ENCODE measurements at places on chromosomes 16 and 17.

GRCh38 chr17:70886648-70887047, 717.3 kb downstream of the KCNJ2 start:
- DNase-seq, result no peak

DNA sequence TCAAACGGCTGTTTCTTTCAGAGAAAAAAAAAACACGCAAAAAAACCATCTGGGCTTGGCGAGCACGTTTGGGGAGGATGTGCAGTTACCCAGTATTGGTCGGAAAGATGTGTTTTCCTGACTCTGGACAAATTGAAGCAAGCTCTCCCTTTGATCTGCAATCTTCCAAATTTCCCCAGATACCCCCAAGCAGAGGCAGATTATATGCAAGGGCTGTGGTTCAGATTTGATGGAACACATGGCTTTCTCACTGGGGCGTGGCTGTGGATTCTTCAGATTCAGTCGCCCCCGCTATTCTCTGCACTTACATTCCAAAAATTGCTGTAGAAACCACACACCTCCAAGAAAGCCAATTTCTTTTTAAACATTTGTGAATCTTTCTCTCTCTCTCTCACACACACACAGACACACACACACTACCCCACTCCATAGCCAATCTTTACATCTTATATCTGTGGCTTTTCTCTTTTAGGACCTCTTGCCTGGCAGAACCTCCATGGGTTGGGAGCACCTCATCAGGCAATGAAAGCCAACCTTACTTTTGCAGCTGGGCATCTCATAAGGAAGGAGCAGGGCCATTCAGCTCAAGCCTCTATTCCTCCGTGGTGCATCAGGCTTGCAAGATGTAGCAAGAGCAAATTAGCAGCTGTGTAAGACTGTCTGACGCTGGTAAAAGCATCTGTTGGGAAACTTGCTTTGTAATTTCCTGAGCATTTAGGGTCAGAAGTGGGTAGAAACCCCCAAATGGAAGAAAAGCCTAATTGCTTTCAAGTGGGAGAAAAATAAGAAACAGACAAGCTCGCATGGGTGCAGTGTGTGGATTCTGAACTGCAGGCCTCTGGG, 103.9 kb upstream of the FAM20A start:
- peak; percentile 77 for DNase-seq

DNA sequence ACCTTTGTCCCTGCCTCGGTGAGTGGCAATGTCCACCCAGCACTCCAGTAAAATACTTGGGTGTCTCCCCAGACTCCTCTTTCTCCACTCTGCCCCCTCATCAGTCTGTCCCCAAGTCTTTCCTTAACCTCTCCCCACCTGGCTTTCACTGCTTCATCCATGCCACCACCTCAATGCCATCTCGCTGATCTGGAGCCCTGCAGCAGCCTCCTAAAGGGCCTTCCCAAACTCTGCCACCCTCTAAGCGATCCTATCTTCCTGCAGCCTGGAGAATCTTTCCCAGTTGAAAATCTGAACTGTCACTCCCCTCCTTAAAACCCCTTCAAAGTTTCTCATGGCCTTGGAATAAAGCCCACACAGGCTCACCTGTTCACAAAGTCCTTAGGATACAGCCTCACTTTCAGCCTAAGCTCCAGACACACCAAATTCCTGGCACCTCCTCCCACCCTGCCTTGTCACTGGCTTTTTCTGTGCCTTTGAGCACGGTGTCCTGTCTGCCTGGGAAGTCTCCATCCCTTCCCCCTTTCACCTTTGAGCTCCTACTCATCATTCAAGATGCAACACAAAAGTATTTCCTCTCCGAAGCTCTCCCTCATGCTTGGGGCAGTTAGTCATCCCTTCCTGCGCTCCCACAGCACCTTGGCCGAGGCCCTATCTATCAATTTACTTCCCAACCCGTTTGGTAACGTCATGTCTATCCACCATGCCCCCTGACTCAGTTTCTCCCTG, 2.8 kb downstream of the WNK4 start:
- DNase-seq, result peak; percentile 86

- no peak for DNase-seq
These were observed 15.6 kb upstream of the SLC38A8 start for GRCh38 chr16:84058211-84058610.

DNA sequence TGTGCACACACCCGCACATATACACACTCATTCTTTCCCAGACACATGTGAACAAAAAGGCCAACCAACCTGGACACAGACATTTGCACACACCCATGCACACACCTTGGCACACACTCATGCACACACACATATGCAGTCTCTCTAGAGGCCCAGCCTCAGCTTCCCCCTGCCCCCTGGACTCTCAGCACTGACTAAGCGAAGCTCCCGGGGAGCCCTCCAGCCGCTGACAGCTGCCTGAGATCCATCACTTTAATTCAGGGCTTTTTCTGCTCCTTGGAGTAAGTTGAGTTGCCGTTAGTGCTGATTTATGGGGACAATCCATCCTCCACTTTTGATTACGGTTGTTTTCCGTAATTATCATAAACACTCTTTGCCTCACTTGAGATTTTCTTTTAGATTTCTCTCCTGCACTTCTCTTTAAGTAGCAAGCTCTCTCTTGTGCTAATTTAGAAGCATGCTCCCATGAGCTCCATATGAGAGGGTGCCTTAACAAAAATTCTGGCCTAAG, 158.6 kb upstream of the CDC42EP4 start:
- DNase-seq, result no peak

DNA sequence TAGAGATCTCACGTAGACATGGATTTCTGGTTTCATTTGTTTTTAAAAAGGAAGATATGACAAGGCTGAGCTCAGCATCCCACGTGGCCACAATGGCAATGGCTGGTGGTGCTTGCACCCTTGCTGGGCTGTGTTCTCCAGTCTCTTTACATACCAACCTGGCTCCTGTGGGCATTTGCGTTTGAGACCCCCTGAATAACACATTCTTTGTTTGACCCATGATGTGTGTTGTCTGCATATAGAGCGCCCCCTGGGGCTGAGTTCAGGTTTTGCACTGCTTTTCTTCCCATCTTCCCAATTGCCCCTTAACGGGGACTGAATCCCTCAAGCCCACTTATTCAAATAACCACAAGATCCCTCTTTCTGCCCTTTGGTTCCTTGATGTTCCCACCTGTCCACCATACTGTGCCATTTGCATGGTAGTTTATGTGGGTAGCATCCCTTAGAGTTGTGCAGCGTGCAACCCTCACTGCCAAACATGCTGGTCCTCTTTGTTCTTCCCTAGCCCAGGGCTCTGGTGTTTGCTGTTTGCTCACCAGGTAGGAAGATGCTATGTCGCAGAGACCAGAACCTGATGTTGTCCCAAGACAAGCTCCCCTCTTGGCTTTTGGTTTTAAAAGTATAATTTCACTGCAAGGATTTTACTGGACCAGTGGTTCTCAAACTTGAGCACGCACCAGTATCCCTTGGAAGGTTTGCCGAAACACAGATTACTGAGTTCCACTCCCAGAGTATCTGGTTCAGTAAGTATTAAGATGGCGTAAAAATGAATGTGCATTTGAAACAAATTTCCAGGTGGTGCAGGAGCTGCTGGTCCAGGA, 38.5 kb upstream of the NKD1 start:
- DNase-seq, result peak; percentile 3

DNA sequence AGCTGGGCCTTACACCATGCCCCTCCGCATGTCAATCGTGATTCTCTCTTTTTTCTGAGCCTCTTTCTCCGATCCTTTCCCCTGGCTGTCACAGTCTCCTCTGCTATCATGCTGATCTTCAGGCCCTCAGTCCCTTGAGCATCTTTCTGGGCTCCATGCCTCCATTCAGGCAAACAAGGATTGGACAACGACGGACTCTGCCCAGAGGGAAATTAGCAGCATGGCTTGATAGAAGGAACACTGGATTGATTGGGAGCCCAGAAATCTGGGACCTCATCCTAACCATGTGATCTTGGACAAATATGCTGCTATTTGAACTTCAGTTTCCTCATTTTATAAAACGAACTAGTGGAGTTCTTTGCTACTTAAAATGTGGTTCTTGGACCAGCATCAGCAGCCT, 19.6 kb upstream of the PHF12 start:
- no peak for DNase-seq

GRCh38 chr17:7041607-7042500, 2.0 kb downstream of the SLC16A11 start:
- DNase-seq, result no peak

- DNase-seq, result peak; percentile 46
These were observed 6.0 kb upstream of the AQP8 start for GRCh38 chr16:25210758-25211157.

DNA sequence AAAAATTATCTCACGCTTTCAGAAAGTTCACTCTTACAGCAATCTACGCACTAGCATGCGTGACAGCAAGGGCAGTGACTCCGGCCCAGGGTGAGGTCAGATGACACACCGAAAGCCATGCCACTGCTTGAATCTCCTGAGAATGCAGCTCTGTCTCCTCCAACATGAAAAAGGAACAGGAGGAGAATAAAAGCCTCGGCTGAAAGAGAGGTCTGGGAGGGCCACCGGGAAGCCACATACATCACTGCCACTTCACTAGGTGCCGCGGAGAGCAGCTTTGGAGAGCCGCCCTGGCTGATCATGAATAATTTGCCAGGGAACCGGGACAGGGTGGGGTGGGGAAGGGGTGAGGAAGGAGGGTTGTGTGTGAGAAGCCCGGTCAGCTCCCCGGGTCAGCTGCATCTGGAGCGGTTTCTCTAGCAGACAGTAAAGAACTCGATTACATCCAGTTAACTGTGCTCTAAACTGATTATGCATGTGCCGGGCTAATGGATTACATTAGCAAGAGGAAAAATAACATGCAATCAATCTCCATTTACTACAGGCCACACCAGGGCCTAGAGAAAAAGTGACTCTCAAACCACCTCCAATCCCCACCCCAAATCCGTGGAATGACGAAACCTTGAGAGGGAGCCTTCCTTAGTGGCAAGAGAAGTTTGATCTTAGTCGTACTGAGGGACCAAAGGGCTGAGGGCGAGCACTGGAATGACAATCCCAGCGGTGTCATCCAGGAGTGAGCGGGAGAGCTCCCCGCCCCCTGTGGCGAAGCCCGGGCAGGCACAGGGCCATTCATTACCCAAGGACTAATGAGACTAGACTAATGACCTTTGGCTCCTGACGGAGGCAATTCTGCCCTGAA, 100.3 kb downstream of the ZFHX3 start:
- DNase-seq, result peak; percentile 25

DNA sequence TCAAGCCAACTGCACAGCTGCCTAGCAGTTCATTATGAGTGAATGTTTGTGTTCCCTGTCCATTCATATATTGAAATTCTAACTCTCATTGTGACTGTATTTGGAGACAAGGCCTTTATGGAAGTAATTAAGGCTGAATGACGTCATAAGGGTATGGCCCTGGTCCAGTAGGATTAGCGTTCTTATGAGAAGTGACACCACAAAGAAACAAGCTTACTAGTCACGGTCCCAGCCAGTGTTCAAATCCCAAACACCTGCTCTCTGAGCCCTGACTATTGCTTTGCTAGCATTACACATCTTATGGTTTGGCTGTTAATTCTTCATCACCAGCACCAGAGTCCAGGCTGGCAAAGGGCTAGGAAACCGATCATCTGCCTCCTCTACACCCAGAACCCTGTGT, 2.2 kb downstream of the ZNF668 start:
- peak; percentile 89 for DNase-seq

- DNase-seq, result no peak
These were observed 595.7 kb upstream of the CDH5 start for GRCh38 chr16:65770752-65771151.

DNA sequence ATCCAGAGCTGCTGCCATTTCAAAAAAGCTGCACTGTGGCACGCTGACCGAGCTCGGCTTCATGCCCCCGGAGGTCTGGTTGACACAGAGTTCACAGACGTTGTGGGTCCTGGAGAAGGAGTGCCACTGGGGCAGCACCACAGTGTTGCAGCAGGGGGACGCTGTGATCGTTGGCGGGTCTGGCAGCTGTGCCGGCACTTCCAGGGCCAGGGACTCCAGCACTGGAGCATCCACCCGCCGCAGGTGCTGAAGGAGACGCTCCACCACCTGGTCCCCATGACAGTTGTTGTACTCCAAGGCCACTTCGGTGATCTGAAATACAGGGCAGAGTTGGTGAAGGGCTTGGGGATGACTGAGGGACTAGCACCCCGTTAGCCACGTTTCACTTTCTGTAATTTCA, 23.5 kb downstream of the SNN start:
- no peak for DNase-seq

DNA sequence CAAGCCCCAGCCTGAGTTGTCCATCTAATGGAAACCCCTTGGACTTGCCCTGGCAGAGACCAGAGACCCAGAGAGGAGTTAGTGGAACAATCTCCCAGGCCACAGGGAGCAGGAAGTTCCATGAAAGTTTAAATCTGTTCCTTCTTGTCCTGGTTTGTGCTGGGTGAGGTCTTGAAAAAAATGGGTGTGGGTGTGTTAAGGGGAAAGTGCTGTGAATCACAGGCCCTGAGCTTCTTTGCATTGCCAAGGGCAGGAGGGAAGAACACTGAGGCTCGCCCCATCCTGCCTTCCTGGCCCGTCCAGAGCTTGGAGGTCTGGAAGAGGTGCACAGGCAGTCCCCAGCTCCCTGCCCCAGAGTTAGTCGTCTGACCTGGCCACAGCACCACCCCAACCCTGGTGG, 2.3 kb downstream of the ADORA2B start:
- peak; percentile 73 for DNase-seq

DNA sequence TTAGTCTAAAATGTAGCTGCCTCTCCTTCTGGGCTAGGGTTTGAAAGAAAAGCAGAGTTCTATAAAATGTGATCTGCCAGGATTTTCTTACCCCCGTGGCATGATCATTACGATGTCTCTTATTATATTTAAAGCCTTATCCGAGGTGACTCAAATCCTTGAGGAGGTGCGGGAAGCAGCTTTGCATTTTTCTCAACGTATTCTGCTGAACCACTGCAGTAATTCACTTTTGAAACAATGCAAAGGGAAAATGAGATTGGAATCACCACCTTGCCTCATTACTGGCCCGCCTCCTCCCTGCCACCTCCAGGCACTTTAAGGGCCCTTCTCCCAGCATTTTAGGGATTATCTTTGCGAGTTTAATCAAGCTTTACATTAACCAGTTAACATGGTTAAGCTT, 9.7 kb upstream of the NOG start:
- no peak for DNase-seq

- peak; percentile 27 for DNase-seq
These were observed 599 bp downstream of the TOP3A start for GRCh38 chr17:18314059-18314730.

DNA sequence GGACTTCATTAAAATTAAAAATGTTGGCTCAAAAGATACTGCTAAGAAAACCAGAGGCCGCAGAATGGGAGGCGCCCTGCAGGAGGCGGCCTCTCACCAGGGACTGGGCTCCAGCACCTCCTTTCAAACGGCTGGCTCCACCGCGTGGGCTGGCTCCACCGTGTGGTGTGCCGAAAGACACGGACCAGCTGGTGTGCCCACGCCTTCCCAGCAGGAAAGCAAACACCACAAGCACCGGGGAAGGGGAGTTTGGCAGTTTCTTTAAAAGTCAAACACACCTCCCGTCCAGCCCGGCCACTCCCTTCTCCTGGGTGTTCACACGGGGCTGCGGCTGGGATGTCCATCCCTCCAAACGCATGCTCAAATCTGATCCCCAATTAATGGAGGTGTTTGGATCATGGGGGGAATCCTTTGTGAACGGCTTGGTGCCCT, 13.9 kb downstream of the HAGH start:
- DNase-seq, result peak; percentile 79

GRCh38 chr16:67339453-67339852, 12.8 kb downstream of the LRRC36 start:
- peak; percentile 70 for DNase-seq

GRCh38 chr17:77107506-77108433, 33.0 kb upstream of the SEC14L1 start:
- DNase-seq, result no peak

GRCh38 chr16:8572919-8573724, 17.2 kb downstream of the TMEM114 start:
- peak; percentile 65 for DNase-seq

GRCh38 chr17:18315562-18315922, 449 bp downstream of the SMCR8 start:
- no peak for DNase-seq

All from fibroblast of the aortic adventitia (primary cell).